ENCODE measurements at places on chromosomes 3 and 15. TPM values are rescaled to one million over a fixed set of nuclear protein-coding genes. Genes with fewer than 3 reads are reported as not detected.

Gene CLDN18
- not detected for total RNA-seq

- DNase-seq: no peak
These were observed 10.1 kb downstream of the FAM131A start for GRCh38 chr3:184347321-184348056.

GRCh38 chr3:105801397-105801796 lies 67.4 kb downstream of the CBLB start:
- DNase-seq: no peak

- DNase-seq: no peak
These were observed 374.0 kb upstream of the ALCAM start for GRCh38 chr3:104992676-104993075.

GRCh38 chr3:29338377-29338776 lies 57.5 kb downstream of the RBMS3 start:
- DNase-seq: no peak

GRCh38 chr3:86890741-86891396 lies 100.1 kb downstream of the VGLL3 start:
- no peak for DNase-seq

- no peak for DNase-seq
These were observed 44.5 kb downstream of the PCSK6 start for GRCh38 chr15:101444807-101445508.

- DNase-seq: no peak
These were observed 22.0 kb downstream of the RGMA start for GRCh38 chr15:93066834-93067648.
